H54 (cell line): ENCODE measurements at places on chromosomes 13 and 19.

GRCh38 chr19:2334986-2335846 is 6.7 kb downstream of the SPPL2B start:
- DNase-seq: no peak

GRCh38 chr13:34750078-34750931 is 191.8 kb upstream of the NBEA start:
- no peak for DNase-seq

GRCh38 chr13:99916366-99917103 is 55.0 kb downstream of the ZIC5 start:
- DNase-seq: peak; percentile 93

DNA sequence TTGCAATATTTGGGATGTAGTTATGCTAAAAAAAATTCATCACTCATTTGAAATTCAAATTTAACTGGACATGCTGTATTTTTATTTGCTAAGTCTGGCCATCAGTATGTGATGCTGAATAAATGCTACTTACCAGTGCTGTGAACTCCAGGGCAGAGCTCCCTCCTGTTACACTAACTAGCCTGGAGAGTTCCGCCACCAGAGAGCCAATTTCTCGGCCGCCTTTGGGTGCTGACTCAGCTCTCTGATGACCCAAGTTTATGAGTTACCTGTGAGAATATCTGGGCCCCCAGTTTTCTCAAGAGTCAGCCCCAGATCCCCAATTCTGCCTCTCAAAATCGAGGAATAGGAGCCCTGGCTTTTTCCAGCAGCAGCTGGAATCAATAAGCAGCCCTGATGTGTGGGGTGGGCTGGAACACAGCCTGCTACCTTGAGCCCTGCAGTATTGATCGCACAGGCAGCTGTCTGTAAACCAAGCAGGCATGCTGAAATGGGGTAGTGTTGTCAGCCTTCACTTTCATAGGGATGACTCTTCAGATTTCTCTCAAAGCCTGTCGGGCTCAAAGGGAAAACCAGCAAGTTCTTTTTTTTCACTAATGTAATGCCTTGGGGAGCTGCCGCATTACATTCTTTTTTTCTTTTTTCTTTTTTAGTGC is 113.7 kb downstream of the DNAJC15 start:
- DNase-seq: no peak
